Progenitor cell of endocrine pancreas (in vitro differentiated cells): ENCODE measurements at places on chromosomes 4 and X.

DNA sequence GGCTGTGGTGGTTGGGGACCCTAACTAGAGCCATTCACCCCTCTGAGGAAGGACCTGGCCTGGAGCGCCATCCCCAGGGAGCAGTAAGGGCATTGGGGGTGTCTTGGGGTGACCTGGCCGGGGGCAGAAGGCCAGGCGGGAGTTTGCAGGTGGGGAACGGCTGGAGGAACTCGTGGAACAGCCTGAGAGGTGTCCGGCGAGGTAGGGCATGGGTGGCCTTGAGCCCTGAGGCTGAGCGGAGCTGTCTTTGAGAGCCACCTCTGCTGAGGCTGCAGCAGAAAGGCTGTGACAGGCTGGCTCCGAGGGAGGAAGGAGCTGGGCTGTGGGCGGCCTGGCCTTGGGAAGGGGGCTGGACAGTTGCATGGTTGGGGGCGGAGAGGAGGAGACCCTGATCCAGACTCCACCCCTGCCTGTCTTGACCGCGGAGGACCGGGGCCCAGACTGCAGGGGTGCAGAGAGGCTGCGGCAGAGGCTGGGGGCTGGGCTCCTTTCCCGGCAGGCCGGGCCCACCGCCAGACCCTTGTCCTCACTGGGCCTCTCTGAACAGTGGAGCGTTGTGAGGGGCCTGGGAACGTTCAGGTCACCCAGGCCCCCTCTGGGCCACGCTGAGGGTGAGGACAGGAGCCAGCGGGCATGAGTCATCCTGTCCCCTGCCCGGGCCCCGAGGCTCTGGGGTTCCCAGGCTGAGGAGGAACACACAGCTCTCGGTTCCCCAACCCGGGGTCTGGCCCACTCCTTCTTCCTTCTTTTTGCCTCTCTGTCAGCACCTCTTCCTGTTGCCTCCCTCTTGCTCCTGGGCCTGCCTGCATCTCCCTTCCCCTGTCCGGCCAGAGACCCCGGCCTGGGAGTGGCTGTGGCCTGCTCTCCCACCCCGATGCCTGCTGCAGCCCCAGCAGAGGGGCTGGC, 8.1 kb downstream of the SH3BP2 start:
- no peaks in the 10 kb centered on the region for H3K36me3 ChIP-seq
- no peak for DNase-seq
- H3K4me3 ChIP-seq: no peak overlapping the region
- peak overlapping the region; percentile 79 for H3K27ac ChIP-seq
- H3K4me1 ChIP-seq: peaks cover 6% of the 10 kb centered on the region
- H3K27me3 ChIP-seq: peaks cover 4% of the 10 kb centered on the region

- H3K4me1 ChIP-seq: no peaks in the 10 kb centered on the region
- no peaks in the 10 kb centered on the region for H3K27me3 ChIP-seq
These were observed 18.5 kb upstream of the CXCL8 start for GRCh38 chr4:73721909-73722308.

DNA sequence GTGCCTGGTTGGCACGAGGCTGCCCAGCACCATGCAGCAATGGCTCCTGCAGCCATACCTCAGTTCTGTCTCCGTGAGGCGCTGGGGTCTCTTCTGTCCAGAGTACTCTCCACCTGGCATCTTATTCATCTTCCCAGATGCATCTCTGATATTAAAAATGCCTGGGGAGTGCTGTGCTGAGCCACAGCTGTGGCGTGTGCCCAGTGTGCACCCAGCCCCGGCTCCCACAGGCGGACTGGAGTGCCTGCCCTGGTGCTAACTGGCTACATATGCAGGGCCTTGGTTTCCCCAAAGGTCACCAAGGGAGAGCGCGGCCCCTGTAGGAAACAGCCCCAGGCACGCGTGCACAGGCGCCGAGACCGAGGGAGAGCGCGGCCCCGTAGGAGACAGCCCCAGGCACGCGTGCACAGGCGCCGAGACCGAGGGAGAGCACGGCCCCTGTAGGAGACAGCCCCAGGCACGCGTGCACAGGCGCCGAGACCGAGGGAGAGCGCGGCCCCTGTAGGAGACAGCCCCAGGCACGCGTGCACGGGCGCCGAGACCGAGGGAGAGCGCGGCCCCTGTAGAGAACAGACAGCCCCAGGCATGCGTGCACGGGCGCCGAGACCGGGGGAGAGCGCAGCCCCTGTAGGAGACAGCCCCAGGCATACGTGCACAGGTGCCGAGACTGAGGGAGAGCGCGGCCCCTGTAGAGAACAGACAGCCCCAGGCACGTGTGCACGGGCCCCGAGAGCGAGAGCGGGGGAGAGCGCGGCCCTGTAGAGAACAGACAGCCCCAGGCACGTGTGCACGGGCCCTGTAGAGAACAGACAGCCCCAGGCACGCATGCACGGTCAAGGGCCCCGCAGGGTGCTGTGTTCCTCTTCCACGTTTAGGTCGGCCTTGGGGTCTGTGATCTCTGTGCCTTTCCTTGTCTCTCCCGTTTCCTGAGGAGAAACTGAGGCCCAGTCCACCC, 14.5 kb downstream of the TMEM175 start:
- no peak overlapping the region for H3K4me3 ChIP-seq
- no peak for DNase-seq
- H3K36me3 ChIP-seq: no peaks in the 10 kb centered on the region
- H3K27me3 ChIP-seq: peaks cover 4% of the 10 kb centered on the region
- no peak overlapping the region for H3K27ac ChIP-seq

DNA sequence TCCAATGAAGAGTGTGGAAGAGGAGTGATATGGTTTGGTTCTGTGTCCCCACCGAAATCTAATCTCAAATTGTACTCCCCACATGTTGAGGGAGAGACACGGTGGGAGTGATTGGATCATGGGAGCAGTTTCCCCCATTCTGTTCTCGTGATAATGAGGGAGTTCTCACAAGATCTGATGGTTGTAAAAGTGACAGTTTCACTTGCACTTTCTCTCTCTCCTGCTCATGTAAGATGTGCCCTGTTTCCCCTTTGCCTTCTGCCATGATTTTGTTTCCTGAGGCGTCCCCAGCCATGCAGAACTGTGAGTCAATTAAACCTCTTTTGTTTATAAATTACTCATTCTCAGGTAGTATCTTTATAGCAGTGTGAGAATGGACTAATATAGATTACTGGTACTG, 39.6 kb downstream of the FAM47C start:
- H3K4me3 ChIP-seq: no peak overlapping the region
- no peaks in the 10 kb centered on the region for H3K27me3 ChIP-seq
- no peaks in the 10 kb centered on the region for H3K36me3 ChIP-seq
- no peak overlapping the region for H3K27ac ChIP-seq
- no peak for DNase-seq
- H3K4me1 ChIP-seq: no peaks in the 10 kb centered on the region

DNA sequence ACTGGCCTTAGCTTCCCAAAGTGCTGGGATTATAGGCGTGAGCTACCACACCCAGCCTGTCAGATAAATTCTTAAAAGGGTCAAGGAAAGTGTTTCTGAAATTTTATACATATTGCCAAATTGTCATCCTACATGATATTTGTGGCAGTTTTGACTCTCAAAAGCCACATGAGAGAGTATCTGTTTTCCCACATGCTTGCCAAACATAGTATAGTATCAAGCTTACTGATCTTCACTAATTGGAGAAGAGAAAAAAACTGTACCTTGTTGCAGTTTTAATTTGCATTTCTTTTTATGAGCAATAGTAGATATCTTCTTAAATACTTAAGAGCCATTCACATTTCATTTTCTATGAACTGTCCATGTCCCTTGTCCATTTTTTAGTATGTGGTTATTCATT, 83.6 kb downstream of the TET2 start:
- H3K36me3 ChIP-seq: peaks cover 9% of the 10 kb centered on the region
- no peak overlapping the region for H3K4me3 ChIP-seq
- peaks cover under 1% of the 10 kb centered on the region for H3K4me1 ChIP-seq
- no peak overlapping the region for H3K27ac ChIP-seq
- DNase-seq: no peak
- H3K27me3 ChIP-seq: no peaks in the 10 kb centered on the region

DNA sequence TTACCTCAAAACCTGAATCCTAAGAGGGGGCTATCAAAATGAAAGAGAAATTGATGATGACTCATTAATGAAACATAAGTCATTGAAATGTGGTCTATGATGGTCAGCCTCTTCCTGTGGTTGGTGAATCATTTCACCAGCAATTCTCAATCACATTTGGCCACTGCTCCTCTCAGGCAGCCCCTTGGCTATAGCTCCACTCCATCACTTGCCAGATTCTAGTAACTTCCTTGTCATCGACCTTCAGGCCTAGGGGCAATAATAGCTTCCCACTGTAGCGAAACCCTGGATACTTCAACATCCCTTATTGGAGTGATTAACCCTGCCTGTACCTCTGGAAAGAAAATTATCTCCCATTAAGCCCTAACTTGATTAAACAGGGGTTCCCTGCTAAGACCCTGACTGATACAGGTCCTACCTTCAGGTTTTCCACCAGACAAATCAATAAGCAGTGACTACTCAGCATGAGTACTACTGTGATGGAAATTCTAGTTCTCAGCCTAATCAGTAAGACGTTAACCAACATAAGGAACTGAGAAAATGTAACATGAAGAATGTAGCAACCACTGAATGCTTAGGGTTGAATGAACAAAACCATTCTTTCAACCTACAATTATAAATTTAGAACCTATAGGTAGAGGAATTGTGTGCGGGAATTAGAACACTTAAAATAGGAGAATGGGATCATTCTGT, 30.4 kb downstream of the ADH7 start:
- no peak for DNase-seq
- H3K4me3 ChIP-seq: no peak overlapping the region
- no peak overlapping the region for H3K27ac ChIP-seq

DNA sequence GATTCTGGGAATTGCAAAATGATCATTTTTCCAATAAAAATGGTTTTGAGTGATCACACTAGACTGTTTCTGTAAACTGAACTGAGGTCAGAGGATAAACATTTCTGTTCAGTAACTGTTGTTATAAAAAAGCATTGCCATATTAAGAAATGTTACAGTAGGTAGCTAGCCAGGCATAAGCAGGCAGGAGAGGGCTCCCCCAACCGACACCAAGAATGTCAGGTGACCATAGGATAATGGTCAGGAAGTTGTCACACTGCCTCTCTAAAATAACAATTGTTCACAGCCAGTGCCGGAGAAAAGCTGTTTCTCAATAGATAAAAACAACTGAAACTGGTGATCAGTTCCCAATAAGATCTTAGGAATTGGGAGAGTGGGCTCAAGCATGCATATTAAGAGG, 306.2 kb upstream of the SLIT2 start:
- peaks cover 3% of the 10 kb centered on the region for H3K4me1 ChIP-seq
- DNase-seq: no peak
- no peak overlapping the region for H3K4me3 ChIP-seq
- no peaks in the 10 kb centered on the region for H3K36me3 ChIP-seq

DNA sequence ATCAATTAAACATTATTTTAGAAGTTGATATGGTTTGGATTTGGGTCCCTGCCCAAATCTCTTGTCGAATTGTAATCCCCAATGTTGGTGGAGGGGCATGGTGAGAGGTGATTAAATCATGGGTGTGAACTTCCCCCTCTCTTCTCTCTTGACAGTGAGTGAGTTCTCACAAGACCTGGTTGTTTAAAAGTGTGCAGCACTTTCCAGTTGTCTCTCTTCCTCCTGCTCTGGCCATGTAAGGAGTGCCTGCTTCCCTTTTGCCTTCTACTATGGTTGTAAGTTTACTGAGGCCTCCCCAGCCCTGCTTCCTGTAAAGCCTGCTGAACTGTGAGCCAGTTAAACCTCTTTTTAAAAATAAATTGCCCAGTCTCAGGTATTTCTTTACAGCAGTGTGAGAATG, 141.4 kb downstream of the GALNTL6 start:
- H3K36me3 ChIP-seq: no peaks in the 10 kb centered on the region
- no peak for DNase-seq
- H3K4me1 ChIP-seq: peaks cover 10% of the 10 kb centered on the region
- H3K27me3 ChIP-seq: no peaks in the 10 kb centered on the region
- H3K27ac ChIP-seq: no peak overlapping the region
- no peak overlapping the region for H3K4me3 ChIP-seq

DNA sequence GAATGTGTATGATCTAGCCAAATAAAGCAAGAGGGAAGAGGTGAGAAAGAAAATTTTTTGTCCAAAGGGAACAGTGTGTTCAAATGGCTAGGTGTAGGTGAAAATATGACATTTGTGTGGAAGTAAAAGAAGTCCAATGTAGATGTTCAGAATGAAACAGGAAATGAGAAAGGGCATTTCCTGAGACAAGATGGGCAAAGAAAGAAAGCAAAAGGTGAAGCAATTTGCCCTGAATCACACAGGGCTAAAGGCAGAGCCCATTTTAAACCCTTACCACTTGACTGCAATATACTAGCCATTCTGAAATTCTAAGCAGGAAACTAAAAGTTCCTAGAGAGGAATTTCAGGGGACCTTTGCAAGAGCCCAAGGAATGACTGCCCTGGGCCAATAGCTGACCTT, 36.0 kb downstream of the CLOCK start:
- no peak overlapping the region for H3K27ac ChIP-seq
- no peak overlapping the region for H3K4me3 ChIP-seq
- peaks cover 17% of the 10 kb centered on the region for H3K36me3 ChIP-seq

DNA sequence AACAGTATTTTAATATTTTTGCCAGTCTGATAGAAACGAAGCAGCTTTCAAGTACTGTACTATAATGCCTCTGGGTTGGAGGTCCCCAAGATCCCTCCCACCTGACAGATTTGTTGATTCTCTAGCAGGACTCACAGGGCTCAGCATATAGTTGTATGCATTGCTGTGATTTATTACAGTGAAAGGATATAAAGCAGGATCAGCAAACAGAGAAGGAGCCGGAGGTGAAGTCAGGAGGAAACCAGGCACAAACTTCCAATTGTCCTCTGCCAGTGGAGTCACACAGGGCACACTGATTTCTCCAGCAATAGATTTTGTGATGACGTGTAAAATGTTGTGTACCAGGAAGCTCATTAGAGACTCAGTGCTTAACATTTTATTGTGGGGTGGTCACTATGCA, 19.0 kb downstream of the USP53 start:
- peak overlapping the region; percentile 34 for H3K27ac ChIP-seq
- H3K4me1 ChIP-seq: peaks cover 15% of the 10 kb centered on the region
- peaks cover 11% of the 10 kb centered on the region for H3K36me3 ChIP-seq
- H3K4me3 ChIP-seq: no peak overlapping the region
- no peaks in the 10 kb centered on the region for H3K27me3 ChIP-seq
- no peak for DNase-seq

DNA sequence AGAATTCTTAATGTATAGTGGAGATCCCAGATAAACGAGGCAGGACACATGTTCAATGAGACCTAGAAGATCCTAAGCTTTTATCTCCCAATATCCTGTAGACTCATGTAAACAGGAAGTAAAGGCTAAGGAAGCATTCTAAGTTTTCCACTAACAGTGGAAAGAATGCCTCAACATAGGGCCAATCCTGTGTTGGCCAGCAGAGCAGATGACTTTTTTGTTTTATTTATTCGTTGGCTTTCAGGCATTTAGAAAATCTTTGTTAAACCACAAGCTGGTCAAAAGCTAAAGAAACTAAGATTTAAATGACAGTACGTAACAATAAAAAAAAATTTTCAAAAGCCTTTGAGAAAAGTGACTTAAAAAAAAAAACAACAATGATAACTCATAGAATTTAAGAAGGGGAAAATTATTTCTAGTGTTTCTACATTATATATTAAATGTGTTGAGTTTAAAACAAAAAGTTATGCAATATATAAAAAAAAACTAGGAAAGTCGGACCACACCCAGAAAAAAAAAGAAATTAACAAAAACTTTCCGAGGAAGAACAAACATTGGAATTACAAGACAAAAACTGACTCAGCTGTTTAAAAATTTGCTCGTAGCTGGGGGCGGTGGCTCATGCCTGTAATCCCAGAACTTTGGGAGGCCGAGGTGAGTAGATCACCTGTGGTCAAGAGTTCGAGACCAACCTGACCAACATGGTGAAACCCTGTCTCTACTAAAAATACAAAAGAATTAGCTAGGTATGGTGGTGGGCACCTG, 759.3 kb downstream of the FSTL5 start:
- H3K27ac ChIP-seq: no peak overlapping the region
- H3K27me3 ChIP-seq: no peaks in the 10 kb centered on the region
- no peaks in the 10 kb centered on the region for H3K36me3 ChIP-seq
- DNase-seq: no peak
- H3K4me3 ChIP-seq: no peak overlapping the region
